ENCODE measurements at places on chromosomes 5 and 9.

- DNase-seq: no peak
Observed at GRCh38 chr5:54517174-54517511, 416 bp upstream of the SNX18 start.

GRCh38 chr5:165202519-165202910 is 1697.1 kb downstream of the MAT2B start:
- DNase-seq: no peak

GRCh38 chr5:57174128-57174889 is 450 bp downstream of the GPBP1 start:
- peak; percentile 43 for DNase-seq

GRCh38 chr5:112902561-112902960 is 19.5 kb downstream of the REEP5 start:
- no peak for DNase-seq

DNA sequence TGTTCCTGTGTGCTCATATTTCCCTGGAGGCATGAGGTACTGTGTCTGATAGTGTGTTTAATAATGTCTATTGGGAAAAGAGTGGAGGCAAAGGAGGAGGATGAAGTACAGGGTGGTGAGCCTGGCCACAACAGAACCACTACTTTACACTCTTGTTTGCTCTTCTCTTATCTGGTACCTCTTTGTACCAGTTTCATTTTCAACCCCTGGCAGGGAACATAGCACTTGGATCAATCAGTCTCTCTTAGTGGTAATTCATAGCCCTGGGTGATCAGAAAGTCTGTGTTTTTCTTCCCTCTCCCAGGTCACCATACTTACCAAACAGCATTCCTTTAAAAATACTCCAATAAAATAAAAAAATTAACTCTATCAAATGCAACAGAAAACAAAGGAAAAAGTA is 105.4 kb downstream of the DMRT2 start:
- no peak for DNase-seq

- peak; percentile 87 for DNase-seq
Observed at GRCh38 chr9:34664281-34665066, 2.0 kb upstream of the CCL27 start.

DNA sequence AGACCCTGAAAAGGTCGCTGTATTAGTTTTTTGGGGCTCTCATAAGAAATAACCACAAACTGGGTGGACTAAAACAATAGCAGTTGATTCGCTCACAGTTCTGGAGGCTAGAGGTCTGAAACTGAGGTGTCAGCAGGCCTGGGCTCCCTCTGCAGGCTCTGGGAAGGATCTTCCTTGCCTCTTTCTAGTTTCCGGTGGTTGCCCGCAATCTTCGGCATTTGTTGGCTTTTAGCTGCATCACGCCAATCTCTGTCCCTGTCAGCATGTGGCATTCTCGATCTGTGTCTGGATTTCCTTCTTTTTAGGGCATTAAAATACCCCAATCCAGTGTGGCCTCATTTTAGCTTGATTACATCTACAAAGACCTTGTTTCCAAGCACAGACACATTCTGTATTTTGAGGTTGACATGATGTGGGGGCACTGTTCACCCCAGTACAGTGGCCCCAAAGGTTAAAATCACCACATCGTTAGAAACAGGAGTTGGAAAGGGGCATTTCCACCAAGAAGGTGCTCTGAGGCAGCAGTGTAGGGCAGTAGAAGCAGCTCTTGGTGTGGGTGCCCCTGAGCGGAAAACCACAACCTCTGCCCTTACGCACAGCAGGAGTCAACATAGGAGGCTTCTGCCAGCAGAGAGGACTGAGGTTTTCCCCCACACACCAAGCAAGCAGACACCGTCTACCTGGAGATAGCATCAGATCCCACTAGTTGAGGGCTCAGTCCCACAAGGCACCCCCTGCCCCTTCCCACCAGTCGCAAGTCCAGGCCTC is 13.5 kb downstream of the ZNF79 start:
- no peak for DNase-seq

- DNase-seq: no peak
Observed at GRCh38 chr9:69874301-69875060, 53.9 kb downstream of the CFAP95 start.
